ENCODE measurements at places on chromosomes 4 and X.

GRCh38 chr4:171473155-171473554 lies 340.0 kb upstream of the GALNTL6 start:
- no peak for DNase-seq

GRCh38 chr4:185143601-185143969 lies 519 bp downstream of the SLC25A4 start:
- no peak for DNase-seq

GRCh38 chr4:5553801-5554200 lies 154.6 kb downstream of the EVC2 start:
- DNase-seq, result no peak

- no peak for DNase-seq
Observed at GRCh38 chrX:4663085-4663484, 949.6 kb upstream of the PRKX start.

DNA sequence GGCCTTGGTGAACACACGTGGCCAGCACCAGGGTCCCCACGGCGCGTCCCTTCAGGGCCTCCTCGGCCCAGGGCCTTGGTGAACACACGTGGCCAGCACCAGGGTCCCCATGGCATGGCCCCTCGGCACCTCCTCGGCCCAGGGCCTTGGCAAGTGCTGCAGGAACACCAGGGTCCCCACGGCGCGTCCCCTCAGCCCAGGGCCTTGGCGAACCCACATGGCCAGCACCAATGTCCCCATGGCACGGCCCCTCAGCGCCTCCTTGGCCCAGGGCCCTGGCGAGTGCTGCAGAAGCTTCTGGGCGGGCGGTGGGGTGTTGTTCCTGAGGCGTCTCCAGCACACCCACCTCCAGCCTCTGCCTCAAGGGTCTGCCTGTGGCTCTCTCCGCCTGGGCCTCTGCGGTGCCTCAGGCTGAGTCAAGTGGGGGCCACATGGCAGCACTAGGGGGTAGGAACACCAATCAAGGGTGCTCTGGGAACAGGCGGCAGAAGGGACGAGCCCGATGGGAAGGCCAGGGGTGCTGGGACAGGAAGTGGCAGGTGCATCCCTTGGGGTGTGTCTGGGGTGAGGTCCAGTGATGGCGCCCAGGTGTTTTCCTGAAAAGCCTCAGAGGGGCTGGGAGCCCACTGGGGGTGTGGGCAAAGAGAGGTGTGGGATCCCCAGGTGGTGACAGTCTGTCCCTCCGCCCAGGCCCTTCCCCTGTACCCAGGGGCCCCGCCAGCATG lies 41.8 kb upstream of the CPLX1 start:
- no peak for DNase-seq

GRCh38 chr4:170374770-170375169 lies 285.0 kb upstream of the AADAT start:
- no peak for DNase-seq

GRCh38 chr4:119031218-119031617 lies 104.4 kb upstream of the MYOZ2 start:
- DNase-seq, result no peak

- no peak for DNase-seq
Observed at GRCh38 chr4:100582146-100582545, 64.3 kb upstream of the EMCN start.

- DNase-seq, result no peak
Observed at GRCh38 chrX:67437821-67438220, 106.0 kb upstream of the AR start.

DNA sequence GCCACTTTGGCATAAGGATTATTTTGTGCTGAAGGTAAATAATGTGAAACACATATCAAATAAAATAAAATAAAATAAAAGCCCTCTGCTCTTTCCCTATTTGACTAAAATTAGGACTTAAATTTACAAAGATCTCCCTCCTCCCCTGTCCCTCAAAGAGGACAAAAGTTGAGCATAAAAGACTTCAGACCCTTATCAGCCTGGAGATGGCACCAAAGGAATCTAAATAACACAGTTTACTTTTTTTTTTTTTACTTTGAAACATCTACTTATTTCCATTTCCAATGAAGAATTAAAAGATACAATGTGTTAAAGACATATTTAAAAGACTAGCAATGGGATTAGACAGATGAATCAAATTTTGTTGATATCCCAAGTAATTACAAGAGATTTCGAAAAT lies 89.7 kb downstream of the EPHA5 start:
- peak; percentile 6 for DNase-seq

- no peak for DNase-seq
Observed at GRCh38 chr4:146059865-146060264, 115.7 kb upstream of the LSM6 start.

- no peak for DNase-seq
Observed at GRCh38 chr4:78939667-78940008, 400 bp upstream of the PAQR3 start.

GRCh38 chr4:57498251-57498650 lies 388.1 kb upstream of the IGFBP7 start:
- no peak for DNase-seq

DNA sequence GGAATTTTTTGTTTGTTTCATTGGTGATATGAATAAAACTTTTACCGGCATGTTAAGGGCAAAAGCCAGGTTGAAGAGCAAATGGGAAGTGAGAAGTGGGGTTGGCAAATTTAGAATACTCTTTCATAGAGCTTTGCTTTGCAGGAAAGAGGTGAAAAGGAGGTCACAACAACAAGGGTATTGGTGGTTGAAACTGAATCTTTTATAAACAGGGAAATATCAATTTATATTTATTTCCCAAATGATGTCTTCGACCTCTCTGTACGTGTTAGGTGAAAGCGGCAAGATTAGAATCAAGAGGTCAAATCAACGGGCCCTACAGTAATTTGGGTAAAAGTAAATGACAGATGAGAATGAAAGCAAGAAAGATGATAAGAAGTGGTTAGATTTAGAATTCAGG lies 3.4 kb downstream of the SMR3A start:
- DNase-seq, result no peak

- no peak for DNase-seq
Observed at GRCh38 chrX:83759872-83760271, 101.1 kb upstream of the CYLC1 start.

GRCh38 chr4:29867412-29867811 lies 852.8 kb upstream of the PCDH7 start:
- no peak for DNase-seq

DNA sequence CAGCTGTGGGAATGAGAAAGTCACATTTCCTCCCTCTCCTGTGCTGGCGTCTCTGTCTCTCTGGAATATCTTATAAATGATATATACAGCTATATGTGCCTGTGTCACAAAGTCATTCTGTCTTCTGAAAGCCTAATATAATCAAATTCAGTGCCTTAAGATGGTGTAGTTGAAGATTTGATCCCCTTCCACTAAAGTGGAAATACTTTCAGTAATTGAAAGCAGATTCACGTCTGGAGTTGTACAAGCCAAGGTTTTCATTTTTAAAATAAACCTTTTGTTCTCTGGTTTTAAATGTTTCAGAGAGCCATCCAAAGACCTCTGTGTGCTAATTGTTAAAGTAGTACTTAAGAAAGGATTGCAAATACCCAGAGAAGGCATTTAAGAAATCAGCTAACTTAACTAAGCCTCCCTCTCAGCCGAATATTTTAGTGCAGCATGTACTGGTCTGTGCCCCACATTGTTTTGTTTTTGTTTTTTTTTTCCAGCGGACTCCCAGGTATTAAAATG lies 206.8 kb downstream of the TENM3 start:
- DNase-seq, result no peak

- DNase-seq, result no peak
Observed at GRCh38 chr4:16667464-16667863, 231.0 kb downstream of the LDB2 start.

- no peak for DNase-seq
Observed at GRCh38 chrX:149531599-149531998, 9.2 kb upstream of the EOLA1 start.

- no peak for DNase-seq
Observed at GRCh38 chr4:8539661-8540060, 40.5 kb upstream of the GPR78 start.

GRCh38 chr4:153019906-153020305 lies 83.8 kb downstream of the FHDC1 start:
- no peak for DNase-seq

- no peak for DNase-seq
Observed at GRCh38 chrX:123993326-123993725, 31.8 kb downstream of the STAG2 start.

GRCh38 chr4:80141543-80141942 lies 55.8 kb upstream of the PRDM8 start:
- DNase-seq, result no peak

DNA sequence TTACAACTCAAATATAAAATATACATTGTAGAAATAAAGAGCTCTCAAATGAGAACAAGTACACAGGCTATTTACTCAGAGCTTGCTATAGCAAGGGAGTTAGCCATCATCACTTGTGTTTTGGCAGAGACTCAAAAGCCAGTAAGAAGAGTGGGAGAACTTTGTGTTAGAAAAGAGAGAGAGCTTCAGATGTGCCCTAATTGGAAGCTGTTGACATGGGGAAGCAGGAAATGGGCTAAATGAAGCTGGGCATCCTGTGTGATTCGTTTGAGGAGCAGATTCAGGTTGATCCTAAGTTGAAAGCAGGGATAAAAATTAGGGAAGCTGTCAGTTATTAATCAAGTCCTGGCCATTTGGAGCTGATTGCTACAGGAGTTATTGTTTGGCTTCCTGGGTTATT lies 207.4 kb upstream of the MAOA start:
- peak; percentile 35 for DNase-seq

DNA sequence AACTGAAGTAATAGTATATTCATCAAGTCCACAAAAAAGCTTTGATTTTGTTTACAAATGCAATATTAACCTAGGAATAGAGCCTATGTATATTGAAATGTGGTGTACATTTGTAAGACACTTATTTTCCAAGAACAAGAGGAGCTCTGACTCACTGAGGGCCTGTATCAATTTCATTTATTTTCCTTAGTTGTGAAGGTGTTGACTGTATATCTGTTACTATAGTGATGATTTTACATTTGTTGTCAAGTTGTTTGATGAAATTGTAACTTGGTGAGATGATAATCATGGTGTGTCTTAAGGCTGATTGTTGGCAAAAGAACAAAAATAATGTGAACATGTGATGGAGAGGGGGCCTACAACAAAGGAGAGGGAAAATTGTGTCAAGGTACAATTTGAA lies 274.9 kb upstream of the TEX13A start:
- DNase-seq, result no peak

GRCh38 chr4:94739741-94740140 lies 18.0 kb upstream of the BMPR1B start:
- no peak for DNase-seq
